Astrocyte of the spinal cord (primary cell): ENCODE measurements at places on chromosomes 11 and 22.

- peak; percentile 27 for DNase-seq
Measured at GRCh38 chr22:22576244-22576988, 17.4 kb upstream of the PRAME start.

- peak; percentile 29 for DNase-seq
Measured at GRCh38 chr11:68315171-68315920, 3.0 kb downstream of the LRP5 start.

- DNase-seq = no peak
Measured at GRCh38 chr11:63554877-63555223, 8.3 kb downstream of the PLAAT2 start.

- DNase-seq = no peak
Measured at GRCh38 chr11:78140392-78141077, 1.1 kb upstream of the ALG8 start.

- no peak for DNase-seq
Measured at GRCh38 chr11:117081908-117082307, 16.3 kb downstream of the SIK3 start.

DNA sequence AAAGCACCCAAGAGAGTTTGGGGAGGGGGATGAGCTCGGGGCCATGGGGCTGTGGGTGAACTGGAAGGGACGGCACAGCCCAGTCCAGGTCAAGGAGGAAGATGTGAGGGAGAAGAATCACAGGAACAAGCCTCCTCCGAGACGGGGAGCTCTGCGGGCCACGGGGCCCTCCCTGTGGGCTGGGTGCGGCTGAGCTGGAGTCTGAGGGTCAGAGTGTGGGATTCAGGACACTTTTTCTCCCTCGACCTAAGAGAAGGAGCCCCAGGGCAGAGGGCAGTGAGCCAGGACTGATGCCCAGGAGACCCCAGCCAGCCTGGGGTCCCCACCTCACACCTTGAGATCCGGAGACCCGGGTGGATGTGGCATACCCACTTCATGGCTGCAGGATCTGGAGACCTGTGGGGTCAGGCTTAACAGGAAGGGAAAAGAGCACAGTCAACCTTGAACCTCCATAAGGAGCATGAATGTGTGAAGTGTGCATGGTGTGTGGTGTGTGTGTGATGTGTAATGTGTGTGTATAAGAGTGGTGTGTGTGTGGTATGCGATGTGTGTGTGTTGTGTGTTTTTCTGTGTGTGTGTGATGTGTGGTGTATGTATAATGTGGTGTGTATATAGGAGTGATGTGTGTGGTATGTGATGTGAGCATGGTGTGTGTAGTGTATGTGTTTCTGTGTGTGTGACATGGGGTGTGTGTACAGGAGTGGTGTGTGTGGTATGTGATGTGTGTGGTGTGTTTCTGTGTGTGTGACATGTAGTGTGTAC lies 504.6 kb downstream of the BRD1 start:
- no peak for DNase-seq

- DNase-seq = peak; percentile 98
Measured at GRCh38 chr11:69497221-69497787, 15.8 kb downstream of the LINC01488 start.

DNA sequence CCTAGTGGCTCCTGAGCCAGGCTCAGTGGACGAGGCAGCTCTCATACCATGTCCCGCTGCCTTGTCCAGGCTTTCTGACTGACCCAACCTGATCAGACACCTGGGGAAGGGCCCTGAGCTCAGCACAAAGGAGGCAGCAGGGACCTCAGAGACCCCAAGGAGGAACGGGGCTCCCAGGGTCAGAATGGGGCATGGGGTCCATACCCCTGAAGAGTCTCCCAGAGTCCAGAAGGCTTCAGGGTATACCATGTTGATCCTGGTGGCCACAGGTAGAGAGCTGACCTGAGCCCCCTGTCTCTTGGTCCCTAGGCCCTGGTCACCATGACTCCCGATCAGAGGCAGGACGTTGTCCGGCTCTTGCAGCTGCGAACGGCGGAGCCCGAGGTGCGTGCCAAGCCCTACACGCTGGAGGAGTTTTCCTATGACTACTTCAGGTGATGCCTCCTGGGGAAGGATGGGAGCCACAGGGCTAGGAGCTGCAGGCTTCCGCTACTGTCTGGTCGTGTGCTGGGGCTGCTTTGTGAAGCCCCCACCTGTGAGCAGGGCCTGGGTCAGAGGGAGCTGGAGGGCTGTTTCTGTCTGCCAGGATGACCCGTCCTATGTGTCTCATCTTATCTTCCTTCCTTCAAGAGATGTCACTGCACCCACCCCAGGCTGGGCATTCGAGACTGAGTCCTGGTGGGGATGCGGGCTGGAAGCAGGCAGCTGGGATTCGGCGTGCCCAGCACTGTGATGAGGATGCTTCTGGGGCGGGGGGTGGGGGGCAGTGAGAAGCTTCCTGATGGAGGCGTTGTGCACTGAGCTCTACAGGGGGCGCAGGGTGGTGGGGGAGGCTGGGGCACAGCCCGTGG lies 74.2 kb downstream of the MYO7A start:
- DNase-seq = no peak

- DNase-seq = no peak
Measured at GRCh38 chr11:65262776-65263175, 1.0 kb downstream of the POLA2 start.
